Activated gamma-delta T cell (primary cell): ENCODE measurements at places on chromosomes 1 and 21.

DNA sequence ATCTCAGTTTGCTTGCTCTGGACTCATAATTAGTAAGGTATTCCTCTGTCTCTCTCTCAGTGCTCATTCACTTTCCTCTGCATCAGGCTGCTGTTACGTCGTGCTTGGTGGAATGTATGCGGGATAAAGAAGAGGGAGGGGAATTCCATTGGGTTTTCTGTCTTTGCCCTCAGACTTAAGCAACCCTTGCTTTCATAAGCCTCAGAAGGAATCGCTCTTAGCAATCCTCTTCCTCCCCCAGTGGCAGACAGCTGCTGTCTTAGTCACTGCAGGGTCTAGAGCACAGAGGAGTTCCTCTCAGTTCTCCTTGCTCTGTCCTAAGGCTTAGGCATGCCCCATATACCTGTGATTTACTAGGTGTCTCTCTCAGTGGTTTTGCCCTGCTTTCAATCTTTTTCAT lies 19.1 kb upstream of the NTMT2 start:
- DNase-seq: no peak

DNA sequence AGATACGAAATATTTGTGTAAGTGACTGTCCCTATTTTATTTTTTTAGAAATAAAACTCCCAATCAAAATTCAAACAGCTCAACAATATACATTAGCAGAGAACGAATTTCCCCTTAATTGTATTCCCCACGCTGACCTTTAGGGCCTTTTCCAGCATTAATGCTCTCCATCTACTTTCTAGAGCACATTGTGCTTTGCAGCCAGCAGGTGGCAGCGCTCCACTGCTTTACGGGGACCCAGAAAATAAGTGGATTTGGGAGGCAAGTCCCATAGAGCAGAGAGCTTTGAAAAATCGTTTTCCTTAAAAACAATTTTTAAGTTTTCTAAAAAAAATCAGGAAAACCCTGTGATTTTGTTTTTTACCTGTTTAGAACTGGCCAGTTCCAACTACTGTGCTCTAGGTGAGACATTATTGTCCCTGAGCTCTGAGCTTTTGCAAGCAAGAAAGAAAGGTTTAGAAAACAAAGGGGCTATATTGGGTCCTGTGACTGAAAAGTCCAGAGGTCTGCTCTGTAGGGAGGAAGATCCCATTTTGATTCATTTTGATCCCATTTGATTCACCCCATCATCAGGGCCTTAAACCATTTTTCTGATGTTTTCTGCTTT lies 144.4 kb upstream of the ZNF644 start:
- no peak for DNase-seq

DNA sequence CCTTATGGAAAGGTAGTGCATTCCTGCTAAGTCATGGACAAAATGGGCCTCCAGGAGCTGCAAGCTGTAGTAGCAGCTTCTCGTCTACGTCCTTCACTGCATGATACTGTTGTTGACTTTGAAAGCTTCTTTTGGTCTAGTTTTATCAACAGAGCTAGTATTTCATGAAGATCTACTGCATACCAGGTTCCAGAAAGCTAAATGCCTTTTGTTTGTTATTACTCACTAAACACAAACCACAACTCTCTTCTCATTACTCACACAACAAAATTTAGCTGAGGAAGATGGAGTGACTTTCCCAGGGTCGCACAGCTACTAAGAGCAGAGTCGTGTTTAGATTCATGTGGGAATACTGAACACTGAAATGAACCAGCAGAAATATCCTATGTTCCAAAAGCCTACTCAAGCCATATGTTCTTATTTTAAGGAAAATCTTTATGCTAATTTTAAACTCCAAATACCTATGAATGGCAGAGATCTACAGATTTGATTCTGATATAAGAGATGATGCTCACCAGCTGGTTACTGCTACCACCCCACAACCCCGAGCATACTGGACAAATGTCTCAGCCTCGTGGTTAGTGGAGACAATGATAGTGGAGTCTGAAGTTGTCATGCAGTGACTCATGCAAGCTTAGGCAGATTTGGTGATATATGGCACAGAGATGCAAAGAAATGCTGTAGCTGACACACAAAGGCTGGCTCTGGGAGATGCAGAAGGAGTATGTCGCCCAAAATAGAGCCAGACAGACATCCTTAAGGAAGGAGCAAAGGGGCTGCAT lies 20.6 kb downstream of the PGBD2 start:
- DNase-seq: no peak

GRCh38 chr1:185632659-185633423 lies 101.3 kb upstream of the HMCN1 start:
- no peak for DNase-seq

DNA sequence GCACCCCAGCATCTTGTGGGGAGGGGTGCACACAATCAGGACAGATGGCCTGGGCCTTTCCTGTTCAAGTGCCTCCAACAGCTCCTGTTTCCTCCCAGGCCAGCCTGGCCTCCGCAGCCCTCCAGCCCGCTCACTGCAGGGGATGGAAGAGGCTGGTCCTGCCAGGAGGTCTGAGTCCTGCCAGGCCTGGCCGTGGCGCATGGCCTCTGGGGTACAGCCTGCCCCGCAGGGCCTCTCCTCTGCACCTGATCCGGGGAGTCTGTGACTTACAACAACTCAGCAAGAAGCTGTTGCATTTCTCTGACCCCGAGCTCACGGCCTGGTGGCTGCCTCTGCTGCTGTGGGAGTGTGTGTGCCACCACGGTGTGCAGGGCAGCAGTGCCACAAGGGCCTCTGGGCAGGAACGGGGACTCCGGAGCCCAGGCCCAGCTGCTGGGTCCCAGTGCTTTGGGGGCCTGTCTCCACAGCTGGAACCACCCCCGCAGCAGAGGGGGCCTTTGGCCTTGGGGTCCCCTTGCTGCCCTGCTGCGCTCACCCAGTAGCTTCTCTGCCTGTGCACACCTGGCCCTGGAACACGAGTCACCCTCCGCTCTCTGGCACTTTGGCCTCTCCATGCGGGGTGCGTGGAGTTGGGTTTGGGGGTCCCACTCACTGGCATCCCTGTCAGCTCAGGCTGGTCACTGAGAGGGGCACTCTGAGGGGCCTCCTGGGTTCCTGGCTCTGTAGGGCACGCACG lies 17.4 kb upstream of the LRRC3 start:
- DNase-seq: no peak

GRCh38 chr1:174789399-174789798 lies 210.3 kb upstream of the CACYBP start:
- no peak for DNase-seq

DNA sequence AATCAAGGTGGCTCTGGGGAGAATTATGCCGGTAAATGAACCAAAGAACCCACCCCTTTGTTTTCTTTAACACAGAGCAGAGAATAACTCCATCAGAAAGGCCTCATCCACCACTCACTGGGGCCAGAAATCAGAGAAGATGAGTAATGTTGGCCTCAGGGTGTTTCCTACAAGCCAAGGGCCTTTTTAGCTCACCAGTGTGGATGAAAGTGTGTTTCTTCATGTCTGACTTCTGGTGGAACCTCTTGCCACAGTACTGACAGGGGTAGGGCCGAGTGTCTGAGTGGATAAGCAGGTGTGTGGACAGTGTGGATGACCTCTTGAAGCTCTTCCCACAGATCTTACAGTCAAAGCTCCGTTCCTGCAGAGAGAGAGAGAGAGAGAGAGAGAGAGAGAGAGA lies 8.3 kb downstream of the GFI1 start:
- no peak for DNase-seq

- no peak for DNase-seq
These were observed 14.5 kb downstream of the RAB4A start for GRCh38 chr1:229285440-229285839.

- no peak for DNase-seq
These were observed 8.0 kb downstream of the MED8 start for GRCh38 chr1:43381612-43382011.

GRCh38 chr21:39381009-39381408 lies 32.1 kb upstream of the HMGN1 start:
- no peak for DNase-seq

DNA sequence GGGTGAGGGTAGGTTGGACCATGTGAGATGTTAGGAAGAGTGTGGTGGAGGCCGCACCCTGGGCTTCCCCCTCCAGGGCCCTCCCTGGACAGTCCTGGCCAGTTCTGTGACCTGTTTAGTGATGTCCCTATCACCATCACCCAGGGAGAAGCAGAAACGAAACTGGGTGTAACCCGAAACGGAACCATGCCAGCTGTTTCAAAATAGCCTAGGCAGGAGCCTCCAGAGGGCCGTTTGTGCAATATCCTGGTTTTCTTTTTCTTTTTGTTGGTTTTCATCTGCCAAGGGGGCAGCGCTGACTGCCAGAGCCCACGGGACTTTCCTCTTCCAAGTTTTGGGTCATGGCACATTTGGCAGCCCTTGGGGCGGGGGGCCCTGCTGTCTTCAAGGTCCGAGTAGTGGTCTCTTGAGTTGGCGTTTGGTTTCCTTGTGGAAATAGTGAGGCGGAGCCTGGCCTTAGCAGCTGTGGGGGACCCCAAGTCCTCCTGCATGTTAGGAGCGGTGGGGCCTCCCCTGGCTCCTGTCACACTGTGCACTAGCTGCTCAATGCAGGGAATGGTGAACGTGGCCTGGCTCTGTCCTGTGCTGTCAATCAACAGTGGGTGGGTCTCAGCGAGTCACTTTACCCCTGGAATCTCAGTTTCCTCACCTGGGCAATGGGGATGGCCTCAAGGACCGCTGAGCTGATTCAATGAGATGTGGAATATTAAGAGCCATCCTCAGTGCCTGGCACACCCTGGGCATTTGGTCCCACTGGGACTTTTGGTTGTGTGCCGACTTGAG lies 90.7 kb downstream of the ARHGEF10L start:
- DNase-seq: no peak
